ENCODE measurements at places on chromosomes 12 and 14.

- DNase-seq = no peak
These were observed 630 bp downstream of the NELL2 start for GRCh38 chr12:44875417-44875953.

GRCh38 chr12:103505371-103506236 is 9.8 kb upstream of the C12orf42 start:
- DNase-seq = no peak

GRCh38 chr12:131121705-131122405 is 168.1 kb downstream of the ADGRD1 start:
- DNase-seq = no peak

DNA sequence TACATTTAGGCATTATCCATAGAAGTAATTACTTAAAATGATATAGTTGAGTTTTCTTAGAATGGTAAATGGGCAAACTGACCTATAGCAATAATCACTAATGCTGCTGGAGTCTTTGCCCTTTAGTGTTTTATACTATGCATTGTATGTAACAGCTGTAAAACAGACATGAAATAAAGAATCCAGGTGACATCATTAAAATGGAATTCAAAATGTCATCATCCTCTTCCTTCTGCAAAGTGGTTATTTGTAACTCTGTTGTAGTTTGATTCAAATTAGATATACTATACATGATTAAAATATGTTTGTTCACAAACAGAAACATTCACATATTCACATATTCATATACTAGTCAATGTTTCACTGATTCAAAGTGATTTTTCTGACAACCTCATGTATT is 598.8 kb downstream of the SLC16A7 start:
- no peak for DNase-seq

GRCh38 chr14:22387776-22388241 is 201.2 kb downstream of the DAD1 start:
- no peak for DNase-seq

Data from activated gamma-delta T cell (primary cell).